PC-3 (cell line): ENCODE measurements at places on chromosomes 11 and 22.

- no peak for DNase-seq
Measured at GRCh38 chr22:43158778-43159483, 7.6 kb downstream of the TSPO start.

DNA sequence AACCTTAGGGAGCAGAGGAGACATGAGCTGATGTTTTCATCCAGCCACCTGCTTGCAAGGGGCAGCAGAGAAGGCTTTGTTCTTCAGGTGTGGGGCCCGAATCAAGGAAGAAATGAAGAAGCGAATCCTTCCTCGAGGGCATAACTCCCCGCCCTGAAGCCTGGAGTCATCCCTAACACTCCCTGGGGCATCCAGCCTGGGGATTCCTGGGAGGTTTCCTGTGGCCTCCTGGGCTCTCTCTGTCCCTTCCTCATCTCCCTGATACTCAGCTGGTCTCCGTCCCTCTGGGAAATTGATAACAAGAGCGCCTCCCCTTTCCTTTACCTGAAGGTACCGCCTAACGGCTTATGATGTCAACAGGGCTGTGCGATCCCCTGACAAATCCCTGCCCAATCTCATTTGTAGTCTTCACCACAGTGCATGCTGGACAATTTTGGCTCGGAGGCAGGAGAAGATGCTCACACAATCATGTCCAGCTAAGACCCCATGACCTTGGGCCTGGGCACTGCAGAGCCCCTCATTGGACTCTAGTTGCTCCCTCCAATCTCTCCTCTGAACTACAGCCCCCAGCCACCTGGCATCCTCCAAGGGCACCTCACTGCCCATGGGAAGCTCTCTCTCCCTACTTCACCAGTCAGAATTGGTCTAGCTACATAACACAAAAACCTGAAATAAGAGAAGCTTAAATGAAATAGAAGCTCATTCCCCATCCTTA, 80.6 kb upstream of the RTL6 start:
- no peak for DNase-seq

DNA sequence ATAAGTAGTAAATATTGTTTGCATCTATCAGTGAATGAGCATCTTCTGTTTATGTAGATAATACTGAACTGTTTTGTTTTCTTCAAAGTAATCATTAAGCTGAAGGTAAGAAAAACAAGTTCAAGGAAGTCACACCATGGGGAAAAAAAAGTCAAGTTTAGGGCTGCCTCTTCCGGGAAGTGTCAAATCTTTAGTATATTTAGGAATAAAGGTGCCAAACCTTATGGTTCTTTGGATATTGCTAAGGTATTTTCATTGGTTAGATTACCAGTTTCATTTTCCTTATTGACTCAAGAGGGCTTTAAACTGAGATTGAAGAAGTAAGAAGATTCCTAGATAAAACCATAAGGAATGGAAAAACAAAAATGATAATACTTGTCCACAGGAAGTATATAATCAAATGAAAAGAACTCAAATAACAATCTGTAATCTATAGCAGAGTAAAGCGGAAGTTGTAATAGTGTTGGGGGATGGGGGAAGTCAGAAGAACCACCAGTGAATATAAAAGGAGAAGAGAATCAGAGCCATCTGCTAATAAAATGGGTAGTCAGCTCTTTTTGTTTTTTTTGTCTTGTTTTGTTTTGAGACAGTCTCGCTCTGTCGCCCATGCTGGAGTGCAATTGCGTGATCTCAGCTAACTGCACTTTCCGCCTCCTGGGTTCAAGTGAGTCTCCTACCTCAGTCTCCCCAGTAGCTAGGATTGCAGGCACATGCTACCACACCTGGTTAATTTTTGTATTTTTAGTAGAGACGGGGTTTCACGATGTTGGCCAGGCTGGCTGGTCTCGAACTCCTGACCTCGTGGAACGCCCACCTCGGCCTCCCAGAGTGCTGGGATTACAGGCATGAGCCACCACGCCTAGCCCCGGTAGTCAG, 2.3 kb downstream of the ATM start:
- no peak for DNase-seq

- DNase-seq = no peak
Measured at GRCh38 chr22:33104147-33104854, 46.1 kb upstream of the SYN3 start.

GRCh38 chr11:36249246-36249645, 40.0 kb downstream of the COMMD9 start:
- peak; percentile 71 for DNase-seq

- no peak for DNase-seq
Measured at GRCh38 chr22:39797528-39798147, 95.9 kb downstream of the ENTHD1 start.

DNA sequence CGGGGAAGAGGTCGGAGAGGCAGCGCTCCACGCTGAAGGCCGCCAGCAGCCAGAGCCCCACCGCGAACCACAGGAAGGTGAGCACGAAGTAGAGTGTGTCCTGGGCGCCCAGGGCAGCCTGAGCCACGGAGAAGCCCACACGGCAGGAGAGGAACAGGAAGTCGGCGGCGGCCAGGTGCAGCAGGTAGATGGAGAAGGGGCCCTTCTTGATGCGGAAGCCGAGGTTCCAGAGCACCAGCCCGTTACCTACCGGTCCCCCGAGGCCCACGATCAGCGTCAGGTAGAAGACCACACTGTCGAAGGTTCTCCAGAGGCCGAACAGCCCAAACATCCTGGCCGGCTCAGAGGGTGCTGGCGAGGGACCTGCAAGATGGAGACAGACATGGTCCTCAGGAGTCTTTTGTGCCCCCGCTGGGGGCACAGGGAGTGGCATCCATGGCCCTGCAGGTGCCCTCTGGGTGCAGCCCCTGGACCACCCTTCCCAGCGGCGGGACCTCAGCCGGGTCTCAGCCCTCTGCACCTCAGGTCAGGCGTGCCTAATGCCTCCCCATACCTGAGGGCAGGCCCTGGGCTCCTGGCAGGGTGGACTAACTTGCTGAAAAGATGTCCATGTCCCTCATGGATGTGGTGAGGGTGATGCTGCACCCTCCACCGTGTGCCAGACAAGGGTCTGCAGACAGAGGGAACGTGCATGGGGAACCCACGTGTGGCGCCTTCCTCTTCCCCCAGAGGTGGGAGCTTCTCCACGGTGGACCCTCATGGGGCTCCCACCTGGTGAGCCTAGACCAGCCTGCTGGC, at the start of gene MRGPRG:
TSS of gene MRGPRG (minus strand) at position 331 of the 798 bp plus-strand sequence. CDS start at position 331, 0 bp downstream.
- no peak for DNase-seq

DNA sequence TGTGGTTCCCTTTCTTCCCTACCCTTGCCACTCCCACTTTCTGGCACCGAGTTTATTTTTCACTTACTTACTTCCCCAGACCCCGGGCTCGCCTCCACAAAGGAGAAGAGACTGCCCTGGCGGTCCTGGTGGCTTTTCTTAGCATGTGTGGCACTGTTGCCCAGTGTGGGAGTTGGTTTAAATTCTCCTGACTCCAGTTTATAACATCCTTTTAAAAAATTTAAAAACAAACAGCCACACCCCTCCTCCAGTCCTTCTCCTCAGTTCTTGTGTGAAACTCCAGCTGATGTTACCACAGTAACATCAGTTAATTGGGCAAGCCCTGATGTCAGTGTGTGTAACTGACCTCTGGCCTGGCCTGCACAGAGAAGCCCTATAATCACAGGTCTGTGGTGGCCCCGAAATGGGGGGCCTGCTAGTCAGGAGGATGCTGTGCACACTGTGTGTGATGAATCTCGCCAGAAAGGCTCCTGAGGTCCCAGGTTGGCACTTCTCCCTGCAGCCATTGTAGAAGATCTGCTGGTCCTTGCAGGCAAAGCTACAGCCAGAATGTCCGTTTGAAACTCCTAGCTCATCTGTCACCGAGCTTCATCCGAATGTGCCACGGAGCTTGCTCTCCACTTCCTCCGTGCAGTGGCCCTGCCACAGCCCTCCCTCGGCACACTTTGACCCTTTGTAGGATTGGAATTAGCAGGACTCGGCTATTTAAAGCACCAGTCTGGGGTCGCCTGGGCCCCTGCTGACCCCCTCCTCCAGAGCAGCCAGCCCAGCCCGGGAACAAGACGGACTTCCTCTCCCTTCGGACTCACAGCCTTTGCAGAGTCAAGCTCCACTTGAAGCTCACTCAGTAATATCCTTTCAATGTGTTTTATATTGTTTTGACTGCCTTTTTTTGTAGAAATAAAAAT, 7.6 kb downstream of the YDJC start:
- no peak for DNase-seq

DNA sequence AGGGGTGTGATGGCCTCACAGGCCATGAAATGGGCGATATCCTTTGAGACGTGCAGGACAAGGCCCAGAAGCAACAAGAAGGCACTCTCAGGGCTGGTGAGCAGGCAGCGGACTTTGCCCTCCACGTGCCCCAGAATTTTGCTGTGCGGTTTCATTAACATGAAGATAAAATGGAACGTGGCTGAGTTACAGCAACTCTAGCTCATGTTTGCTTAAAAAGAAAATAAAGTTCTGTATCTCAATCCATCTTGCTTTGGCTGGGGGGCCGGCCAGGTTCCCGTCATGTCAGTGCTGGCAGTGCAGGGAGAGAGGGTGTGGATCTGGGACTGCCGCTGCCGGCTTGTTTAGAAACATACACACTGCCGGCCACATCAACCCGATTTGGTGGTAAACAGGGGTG, 370.1 kb downstream of the OPCML start:
- DNase-seq = no peak

DNA sequence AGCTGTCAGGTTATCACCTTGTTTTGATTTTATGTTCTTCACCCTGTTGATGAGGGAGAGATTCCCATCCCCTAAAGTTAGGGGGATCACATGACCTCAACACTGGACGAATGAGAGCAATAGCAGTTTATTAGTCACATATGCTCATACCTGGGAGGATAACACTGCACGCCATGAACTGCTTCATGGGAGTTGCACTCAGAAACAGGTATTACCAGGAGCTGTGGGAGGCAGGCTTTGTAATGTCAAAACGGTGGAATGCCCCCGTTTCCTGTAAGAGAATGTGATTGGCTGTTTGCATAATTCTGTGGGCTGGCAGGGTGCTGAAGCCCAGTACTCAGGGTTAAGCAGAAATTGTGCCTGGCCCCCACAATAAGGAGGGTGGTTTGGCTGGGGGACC, 3.2 kb upstream of the THY1 start:
- no peak for DNase-seq

DNA sequence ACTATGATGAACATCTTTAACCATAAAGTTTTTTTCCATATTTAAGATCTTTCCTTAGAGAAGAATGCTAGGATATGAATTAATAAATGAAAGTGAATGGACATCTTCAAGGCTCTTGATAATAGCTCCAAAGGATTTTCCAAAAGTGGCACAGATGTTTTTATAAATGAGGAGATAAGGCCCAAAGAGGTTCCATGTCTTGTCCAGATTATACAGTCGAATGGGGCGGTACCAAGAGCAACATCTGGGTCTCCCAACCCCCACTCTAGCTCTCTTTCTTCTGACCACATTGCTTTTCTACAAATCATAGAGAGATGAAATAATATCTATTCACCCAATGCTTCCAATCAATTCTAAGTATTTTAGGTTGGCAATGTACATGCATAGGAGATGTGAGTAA, 114.1 kb downstream of the KCNC1 start:
- DNase-seq = no peak

GRCh38 chr11:30712749-30713148, 126.6 kb upstream of the MPPED2 start:
- no peak for DNase-seq

- DNase-seq = no peak
Measured at GRCh38 chr11:58907780-58908179, 31.5 kb upstream of the GLYATL1 start.

DNA sequence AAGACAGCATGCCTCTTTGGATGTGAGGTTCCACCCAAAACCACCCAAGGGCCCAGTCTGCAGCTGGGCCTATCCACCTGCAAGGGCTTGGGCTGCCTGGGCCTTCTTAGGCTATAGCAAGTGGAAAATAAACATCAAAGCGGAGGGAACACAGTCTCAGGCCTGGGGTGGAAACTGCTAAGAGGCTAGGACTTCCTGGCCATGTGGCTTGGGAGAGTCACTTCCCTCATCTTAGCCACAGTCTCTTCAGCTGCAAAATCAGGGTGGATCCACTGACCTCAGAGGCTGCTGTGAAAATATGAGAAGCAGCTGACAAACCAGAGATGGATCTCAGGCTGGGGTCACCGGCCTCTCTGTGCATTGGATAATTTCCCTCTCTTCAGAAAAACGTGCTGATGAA, 30.6 kb upstream of the TFIP11 start:
- no peak for DNase-seq

- no peak for DNase-seq
Measured at GRCh38 chr11:134120921-134121526, 52.2 kb downstream of the JAM3 start.

GRCh38 chr11:63837739-63838138, 1.2 kb upstream of the MARK2 start:
- DNase-seq = no peak

GRCh38 chr11:47398551-47398950, 9.8 kb upstream of the SLC39A13 start:
- DNase-seq = no peak

- DNase-seq = peak; percentile 33
Measured at GRCh38 chr11:44561275-44561805, 4.1 kb upstream of the CD82 start.
